ENCODE measurements at places on chromosomes 12 and 14. TPM values are rescaled to one million over a fixed set of nuclear protein-coding genes. Genes with fewer than 3 reads are reported as not detected.

The CYP46A1 gene
- 0.15 TPM for total RNA-seq

The PTPRR gene
- total RNA-seq = not detected

DNA sequence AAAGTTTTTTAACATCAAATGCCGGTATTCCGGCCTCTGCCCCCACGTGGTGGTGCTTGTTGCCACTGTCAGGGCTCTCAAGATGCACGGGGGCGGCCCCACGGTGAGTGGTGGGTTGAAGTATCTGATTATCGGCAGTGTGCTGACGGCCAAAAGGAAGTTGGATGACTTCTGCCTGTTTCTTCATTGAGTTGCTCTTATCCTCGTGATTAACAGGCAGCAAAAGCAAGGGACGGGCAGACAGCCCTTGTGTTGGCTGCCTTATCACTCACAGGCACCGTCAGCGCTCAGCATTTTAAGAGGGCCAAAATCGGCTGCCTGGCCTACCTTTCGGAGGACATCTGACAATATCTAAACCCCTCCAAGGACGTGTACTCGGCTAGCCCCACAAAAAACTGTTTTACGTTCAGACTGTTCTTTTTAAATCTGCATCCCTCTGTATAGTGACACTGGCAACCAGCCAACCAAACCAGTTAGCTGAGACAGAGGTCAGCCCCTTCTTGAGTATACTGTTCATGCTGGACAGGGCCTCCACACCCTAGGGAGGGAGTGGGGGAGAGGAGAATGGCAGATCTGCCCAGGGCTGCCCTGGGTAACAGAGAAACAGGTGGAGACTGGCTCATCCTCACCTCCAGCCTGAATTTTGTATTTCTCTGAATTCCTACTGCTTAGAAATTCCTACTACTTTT, 22.9 kb upstream of the AKAP5 start:
- no peaks in the 10 kb centered on the region for H3K27me3 ChIP-seq
- no peak overlapping the region for H3K4me3 ChIP-seq
- H3K27ac ChIP-seq = no peak overlapping the region
- H3K4me1 ChIP-seq = peaks cover 19% of the 10 kb centered on the region

DNA sequence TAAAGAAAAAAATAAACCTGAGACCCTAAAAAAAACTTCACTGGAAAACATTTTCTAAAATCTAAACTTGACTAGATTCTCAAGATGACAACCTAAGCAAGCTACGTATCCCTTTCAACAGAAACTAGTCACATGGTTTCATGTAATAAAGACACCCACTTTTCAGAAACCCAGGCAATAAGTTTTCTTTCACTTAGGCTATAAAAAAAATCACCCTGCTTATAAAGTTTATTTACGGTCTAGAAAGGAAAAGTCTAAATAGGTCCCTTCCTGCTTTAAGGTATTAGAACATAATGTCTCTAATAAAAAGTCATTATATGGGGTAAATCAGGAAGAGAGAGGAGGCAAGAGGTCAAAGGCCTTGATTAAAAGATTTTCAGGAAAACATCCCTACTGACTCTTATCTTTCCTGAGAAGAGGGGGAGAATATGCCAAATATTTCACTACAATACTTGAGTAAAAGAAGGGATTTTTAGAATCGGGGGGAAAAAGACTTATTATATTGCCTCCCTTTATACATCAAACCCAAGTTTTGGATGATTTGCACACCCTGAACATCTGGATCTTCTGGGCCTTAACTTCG, 9.5 kb downstream of the CLIP1 start:
- peaks cover 47% of the 10 kb centered on the region for H3K4me1 ChIP-seq
- no peaks in the 10 kb centered on the region for H3K27me3 ChIP-seq

- peaks cover 50% of the 10 kb centered on the region for H3K36me3 ChIP-seq
- no peaks in the 10 kb centered on the region for H3K27me3 ChIP-seq
- no peak overlapping the region for H3K4me3 ChIP-seq
Observed at GRCh38 chr12:131980263-131980662, 30.5 kb downstream of the EP400 start.

- no peaks in the 10 kb centered on the region for H3K4me1 ChIP-seq
- no peaks in the 10 kb centered on the region for H3K27me3 ChIP-seq
- no peaks in the 10 kb centered on the region for H3K36me3 ChIP-seq
- no peak for DNase-seq
- no peak overlapping the region for H3K27ac ChIP-seq
- H3K4me3 ChIP-seq = no peak overlapping the region
Observed at GRCh38 chr12:131345521-131346436, 365.1 kb upstream of the SFSWAP start.

GRCh38 chr12:98763656-98764055, 118.6 kb downstream of the APAF1 start:
- H3K36me3 ChIP-seq = no peaks in the 10 kb centered on the region
- H3K4me3 ChIP-seq = no peak overlapping the region
- H3K27me3 ChIP-seq = no peaks in the 10 kb centered on the region
- no peaks in the 10 kb centered on the region for H3K4me1 ChIP-seq
